ENCODE measurements at places on chromosomes 3 and 15.
A peak's percentile ranks its signal among the peaks of the same experiment; 100 is the strongest.

DNA sequence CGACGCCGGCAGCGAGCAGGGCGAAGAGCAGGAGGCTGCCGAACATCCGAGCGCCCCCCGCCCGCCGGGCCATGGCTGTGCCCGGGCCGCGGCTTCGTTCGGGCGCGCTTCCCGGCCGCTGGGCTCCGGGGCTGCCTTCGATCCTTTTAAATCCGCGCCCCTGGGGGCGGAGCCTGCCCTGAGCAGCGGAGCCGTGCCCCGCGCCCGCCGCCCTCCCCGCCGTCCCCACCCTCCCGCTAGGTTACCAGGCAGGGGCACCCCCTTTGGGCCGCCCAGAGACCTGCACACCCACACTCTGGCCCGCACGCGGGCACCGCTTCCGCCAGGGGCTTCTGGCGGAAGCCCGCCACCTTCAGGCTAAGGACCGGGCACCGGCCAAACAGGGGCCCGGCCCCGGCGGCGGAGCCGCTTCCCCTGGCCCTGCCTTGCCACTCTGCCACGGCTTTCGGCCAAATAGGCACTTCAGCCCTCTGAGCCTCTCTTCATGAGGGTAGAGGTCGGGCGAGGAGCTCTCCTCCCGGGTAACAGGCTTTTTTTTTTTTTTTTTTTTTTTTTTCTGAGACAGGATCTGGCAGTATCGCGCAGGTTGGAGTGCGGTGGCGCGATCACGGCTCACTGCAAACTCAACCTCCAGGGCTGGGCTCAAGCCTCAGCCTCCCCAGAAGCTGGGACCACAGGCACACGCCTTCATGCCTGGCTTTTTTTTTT lies at the start of gene NMB:
NMB (minus strand) TSS at position 120 of the 708 bp plus-strand sequence; CDS start at position 73, 47 bp downstream.
- DNase-seq, result peak; percentile 77

- DNase-seq, result no peak
Measured at GRCh38 chr15:85760531-85761371, 34.0 kb downstream of the KLHL25 start.

GRCh38 chr3:124177071-124177470 lies 185.1 kb upstream of the ROPN1 start:
- DNase-seq, result no peak

DNA sequence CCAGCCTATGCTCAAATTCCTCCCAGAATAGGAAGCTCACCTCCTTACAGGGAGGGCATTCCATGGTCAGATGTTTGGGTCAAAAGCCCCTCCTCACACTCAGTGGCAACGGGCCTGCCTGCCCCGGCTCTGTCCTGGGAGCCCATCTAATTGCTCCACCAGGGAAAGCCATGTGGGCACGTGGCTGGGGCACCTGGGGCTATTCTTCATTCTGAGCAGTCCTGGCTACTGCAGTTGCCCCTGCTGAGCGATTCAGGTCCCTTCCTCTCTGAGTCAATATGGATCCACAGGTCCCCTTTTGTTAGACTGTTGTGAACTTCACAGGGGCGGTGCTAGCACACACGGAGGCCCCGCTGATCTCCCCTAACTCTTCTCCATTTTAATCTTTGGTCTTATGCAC lies 39.4 kb downstream of the TPRA1 start:
- no peak for DNase-seq

- no peak for DNase-seq
Measured at GRCh38 chr15:92037491-92037890, 184.0 kb downstream of the SLCO3A1 start.

GRCh38 chr3:18687286-18687685 lies 262.1 kb upstream of the SATB1 start:
- no peak for DNase-seq

GRCh38 chr3:88090681-88091080 lies 31.6 kb downstream of the ZNF654 start:
- DNase-seq, result no peak

DNA sequence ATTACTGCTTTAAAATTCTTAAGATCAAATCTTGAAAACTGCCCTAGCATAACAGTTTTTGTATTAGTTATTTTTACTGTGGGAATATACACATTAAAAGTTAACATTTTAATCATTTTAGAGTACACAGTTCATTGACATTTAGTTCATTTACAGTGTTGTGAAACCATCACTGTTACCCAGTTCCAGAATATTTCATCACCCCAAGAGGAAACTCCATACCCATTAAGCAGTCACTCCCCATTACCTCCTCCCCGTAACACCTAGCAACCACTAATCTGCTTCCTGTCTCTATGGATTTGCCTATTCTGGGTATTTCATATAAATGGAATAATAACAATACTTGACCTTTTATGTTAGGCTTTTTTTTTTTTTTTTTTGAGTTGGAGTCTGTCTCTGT lies 164.1 kb upstream of the LRRFIP2 start:
- no peak for DNase-seq

GRCh38 chr3:38960953-38961622 lies 90.7 kb downstream of the SCN11A start:
- DNase-seq, result peak; percentile 18

DNA sequence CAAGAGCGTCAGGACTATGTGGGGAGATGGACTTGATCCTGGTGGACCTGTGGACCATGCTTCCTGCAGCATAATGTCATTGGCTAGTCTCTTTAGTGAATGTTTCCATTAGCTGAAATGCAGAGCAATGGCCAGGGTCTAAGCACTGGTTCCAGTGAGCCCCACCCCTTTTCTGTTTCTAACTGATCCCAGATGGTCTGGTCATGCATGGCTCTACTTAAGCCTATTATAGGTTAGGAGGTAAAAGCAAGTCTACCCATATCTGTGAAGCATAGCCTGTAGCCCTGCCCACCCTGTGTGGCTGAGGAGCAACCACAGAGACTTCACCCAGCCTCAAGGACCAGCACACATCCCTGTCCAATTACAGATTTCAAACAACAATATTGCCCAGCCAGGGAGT lies 419.2 kb downstream of the ZNF385D start:
- DNase-seq, result no peak

DNA sequence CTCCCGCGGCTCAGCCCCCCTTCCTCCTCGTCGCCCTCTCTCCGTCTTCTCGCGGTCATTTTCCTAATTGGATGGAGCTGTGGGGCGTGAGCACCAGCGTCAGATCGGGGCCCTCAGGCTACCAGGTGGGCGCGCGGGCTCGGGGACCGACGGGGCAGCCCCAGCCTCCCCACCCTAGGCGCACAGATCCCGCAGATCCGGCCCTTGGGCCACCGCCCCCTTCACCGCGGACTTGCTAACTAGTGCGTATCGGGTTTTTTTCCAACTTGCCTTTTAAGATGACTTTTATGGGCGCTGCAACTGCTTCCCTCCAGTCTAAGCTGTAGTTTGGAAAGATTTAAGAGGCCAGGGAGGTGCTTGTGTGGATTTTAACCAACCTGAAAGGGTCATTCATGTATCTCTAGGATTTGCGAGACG lies 1.3 kb downstream of the ZNF710 start:
- peak; percentile 32 for DNase-seq

- DNase-seq, result no peak
Measured at GRCh38 chr3:182083112-182083511, 371.4 kb downstream of the SOX2 start.

- no peak for DNase-seq
Measured at GRCh38 chr15:45136378-45136764, 6.6 kb downstream of the DUOX1 start.

- DNase-seq, result no peak
Measured at GRCh38 chr15:95446854-95447253, 883.6 kb upstream of the NR2F2 start.

DNA sequence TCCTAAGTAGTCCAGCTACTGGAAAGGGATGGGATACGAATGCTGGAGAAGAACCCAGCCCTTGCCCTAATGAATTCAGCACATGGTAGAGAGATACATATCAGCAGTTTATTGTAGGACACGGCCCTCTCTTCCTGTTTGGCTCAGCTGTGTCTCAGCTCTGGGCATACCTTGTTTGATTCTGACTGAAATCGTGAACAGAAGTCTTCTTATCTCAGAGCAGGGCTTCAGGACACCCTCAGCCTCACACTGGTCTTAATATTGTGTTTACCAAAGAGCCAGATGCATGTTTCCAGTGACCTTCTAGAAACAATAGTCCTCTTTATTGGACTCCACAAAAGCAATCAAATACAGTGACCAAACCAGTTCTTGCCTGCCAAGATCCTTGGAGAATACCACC lies 54.7 kb downstream of the FAM174B start:
- no peak for DNase-seq

GRCh38 chr15:62809115-62809967 lies 233.2 kb upstream of the TPM1 start:
- DNase-seq, result no peak

- DNase-seq, result no peak
Measured at GRCh38 chr3:76566211-76566534, 473.7 kb upstream of the ROBO2 start.

- DNase-seq, result peak; percentile 53
Measured at GRCh38 chr15:84747416-84748273, 747 bp upstream of the ZNF592 start.

- DNase-seq, result peak; percentile 4
Measured at GRCh38 chr15:37098468-37099318, 1.7 kb downstream of the MEIS2 start.

GRCh38 chr15:32646291-32646690 lies 4.8 kb downstream of the SCG5 start:
- peak; percentile 28 for DNase-seq

- DNase-seq, result no peak
Measured at GRCh38 chr15:100343251-100343650, 1.5 kb upstream of the ADAMTS17 start.

- DNase-seq, result no peak
Measured at GRCh38 chr3:4529876-4530588, 36.9 kb downstream of the ITPR1 start.

- no peak for DNase-seq
Measured at GRCh38 chr3:82390868-82391267, 629.4 kb upstream of the GBE1 start.

GRCh38 chr3:160757233-160758106 lies 1.4 kb downstream of the PPM1L start:
- no peak for DNase-seq

- peak; percentile 37 for DNase-seq
Measured at GRCh38 chr15:80070840-80071239, 11.4 kb downstream of the ZFAND6 start.

GRCh38 chr3:45123581-45124269 lies 22.5 kb downstream of the CDCP1 start:
- no peak for DNase-seq

- DNase-seq, result no peak
Measured at GRCh38 chr3:17995769-17996168, 253.3 kb upstream of the TBC1D5 start.

GRCh38 chr15:90106522-90107117 lies 4.4 kb upstream of the IDH2 start:
- DNase-seq, result no peak

Measured in NCI-H1436 (cell line).